Activated T-helper 1 cell treated with anti-CD3 and anti-CD28 coated beads, Interleukin-12 subunit alpha, Interleukin-12 subunit beta, Interleukin-2, Interleukin-4 antibody, amounts not matched to agents 30 ng/mL and 10 ng/mL and 1 ng/mL, durations not matched to agents 14 hours and 24 hours and 36 hours (primary cell): ENCODE measurements at places on chromosomes 5 and 9. TPM values are rescaled to one million over a fixed set of nuclear protein-coding genes. Genes with fewer than 3 reads are reported as not detected.

Gene FGF1
- 0.08 TPM in 1 of 2 replicates, not detected in the other for total RNA-seq

DNA sequence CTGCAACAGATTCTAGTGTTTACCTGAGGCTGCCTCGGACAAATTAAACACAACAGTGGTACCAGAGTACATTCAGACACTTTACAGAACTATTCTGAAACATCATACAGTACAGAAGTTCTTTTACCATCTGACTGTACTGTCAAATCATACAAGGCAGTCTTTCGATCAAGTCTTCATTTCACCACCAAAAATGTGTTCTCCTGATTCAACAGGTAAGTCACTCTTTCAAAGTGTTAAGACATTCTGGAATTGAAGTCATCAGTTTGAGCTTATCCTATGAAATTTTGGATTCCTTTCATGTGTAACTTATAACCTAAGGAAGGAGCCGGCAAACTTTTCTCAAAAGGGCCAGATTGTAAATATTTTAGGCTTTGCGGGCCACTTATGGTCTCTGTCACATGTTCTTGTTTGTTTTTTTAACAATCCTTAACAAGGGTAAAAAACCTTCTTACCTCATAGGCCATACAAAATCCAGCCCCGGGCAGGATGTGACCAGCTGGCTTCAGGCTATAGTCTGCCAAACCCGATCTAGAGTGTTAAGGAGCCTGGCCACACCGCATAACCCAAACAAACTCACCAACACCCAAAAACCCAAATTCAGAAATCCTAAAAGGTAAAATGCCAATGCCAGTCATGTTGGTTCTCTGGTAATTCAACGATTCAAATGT, 151.6 kb downstream of the DENND1A start:
- H3K27me3 ChIP-seq = peaks cover 3% of the 10 kb centered on the region
- no peaks in the 10 kb centered on the region for H3K4me1 ChIP-seq
- no peaks in the 10 kb centered on the region for H3K36me3 ChIP-seq
- H3K27ac ChIP-seq = no peak overlapping the region

DNA sequence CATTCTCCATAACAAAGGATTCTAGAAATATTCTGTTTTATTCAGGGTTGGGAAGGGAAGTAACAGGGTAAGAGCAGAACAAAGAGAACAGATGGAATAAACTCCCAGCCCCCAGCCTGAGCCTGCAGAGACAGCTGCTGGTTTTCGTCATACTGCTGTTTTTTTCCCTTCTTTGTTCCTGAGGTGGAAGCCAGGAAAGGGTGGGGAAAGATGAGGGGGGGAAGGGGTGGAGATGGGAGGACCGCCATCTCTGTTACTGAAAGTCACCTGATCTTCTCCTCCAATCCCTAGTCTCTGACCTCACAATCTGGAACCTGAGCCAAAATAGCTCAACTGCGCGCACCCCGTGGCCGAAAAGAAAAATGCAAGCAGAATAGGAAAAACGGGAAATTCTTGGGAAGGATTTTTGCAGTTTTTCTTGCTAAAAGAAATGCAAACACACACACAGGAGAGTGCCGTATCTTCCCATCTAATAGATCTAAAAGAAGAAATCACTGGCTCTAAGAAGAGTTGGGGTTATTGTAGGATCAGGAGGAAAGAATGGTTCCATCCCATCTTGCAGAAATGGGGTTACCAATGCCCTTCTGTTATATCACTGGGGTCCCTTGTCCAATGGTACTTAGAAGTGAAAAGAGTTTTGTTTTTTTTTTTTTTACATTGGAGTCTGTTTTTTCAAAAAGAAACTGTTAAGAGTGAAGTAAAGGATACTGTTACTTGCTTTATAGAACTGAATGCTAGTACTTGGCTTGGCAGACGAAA, 57.9 kb downstream of the DIAPH1 start:
- H3K36me3 ChIP-seq = peaks cover 38% of the 10 kb centered on the region
- peaks cover 37% of the 10 kb centered on the region for H3K4me1 ChIP-seq
- no peaks in the 10 kb centered on the region for H3K27me3 ChIP-seq

DNA sequence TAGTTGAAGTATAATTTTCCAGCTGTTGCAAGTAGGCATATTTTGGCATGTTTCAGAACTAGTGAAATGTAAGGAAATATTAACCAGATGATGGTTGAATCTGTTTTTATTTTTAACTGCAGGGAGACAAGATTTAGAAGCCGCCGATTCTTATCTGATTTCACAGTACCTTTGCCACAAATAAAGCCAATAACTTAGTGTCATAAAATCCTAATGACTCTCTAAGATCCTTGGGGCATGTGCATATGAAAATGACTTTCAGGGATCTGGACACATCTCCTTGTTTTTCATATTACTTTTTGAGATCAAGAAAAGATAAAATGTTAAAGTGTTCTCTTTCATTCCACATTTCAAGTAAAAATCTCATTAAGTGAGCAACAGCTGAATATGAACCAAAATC, 125.8 kb upstream of the CNTLN start:
- no peak for DNase-seq
- no peak overlapping the region for H3K4me3 ChIP-seq
- no peak overlapping the region for H3K27ac ChIP-seq
- H3K36me3 ChIP-seq = no peaks in the 10 kb centered on the region
- H3K4me1 ChIP-seq = no peaks in the 10 kb centered on the region

DNA sequence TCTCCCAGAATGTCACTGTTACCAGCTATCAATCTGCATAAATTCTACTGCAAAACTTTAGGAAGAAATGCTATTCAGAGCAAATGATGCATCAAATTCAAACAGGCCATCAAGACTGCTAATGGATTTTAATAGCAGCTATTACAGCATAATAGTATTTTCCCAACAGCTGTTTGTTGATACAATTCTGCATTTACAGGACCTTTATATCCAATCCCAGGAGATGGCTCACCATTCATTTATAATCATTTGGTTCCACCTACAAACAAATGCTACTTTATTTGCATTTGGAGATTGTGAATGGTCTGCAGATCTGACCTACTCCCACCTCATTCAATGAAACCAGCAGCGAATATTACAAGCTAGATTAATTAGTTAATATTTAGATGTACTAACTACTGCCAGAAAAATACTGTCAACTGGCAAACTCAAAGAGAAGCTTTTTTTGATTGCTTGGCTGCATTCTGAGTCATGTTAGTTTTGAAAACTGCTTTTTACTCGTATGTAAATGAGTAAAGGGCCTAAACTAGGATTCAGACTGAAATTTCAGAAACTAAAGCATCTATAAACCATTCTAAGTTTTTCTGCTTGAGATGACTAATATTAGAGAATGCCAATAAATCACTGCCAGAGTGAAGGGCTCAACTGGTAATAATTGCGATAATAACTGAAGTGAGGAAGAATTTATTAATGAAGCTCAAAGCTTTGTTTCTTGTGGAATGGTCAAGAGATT, 7.1 kb upstream of the PCA3 start:
- no peaks in the 10 kb centered on the region for H3K36me3 ChIP-seq
- no peak overlapping the region for H3K4me3 ChIP-seq
- H3K27ac ChIP-seq = no peak overlapping the region

DNA sequence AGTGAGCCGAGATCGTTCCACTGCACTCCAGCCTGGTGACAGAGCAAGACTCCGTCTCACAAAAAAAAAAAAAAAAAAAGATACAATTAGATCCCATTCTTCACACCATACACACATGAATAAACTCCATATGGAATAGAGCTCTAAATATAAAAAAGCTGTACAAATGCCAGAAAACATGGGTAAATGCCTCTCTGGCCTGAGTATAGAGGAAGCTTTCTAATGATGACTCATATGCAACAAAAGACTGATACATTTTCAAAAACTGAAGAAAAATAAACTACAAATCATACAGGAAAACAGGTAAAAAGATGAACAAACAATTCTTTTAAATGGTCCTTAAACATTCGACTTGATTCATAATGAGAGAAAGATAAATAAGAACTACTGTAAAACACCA, 8.6 kb downstream of the ZFP62 start:
- no peak overlapping the region for H3K4me3 ChIP-seq
- no peak overlapping the region for H3K27ac ChIP-seq
- no peaks in the 10 kb centered on the region for H3K4me1 ChIP-seq
- peaks cover 81% of the 10 kb centered on the region for H3K36me3 ChIP-seq
- no peaks in the 10 kb centered on the region for H3K27me3 ChIP-seq

- H3K4me1 ChIP-seq = no peaks in the 10 kb centered on the region
- DNase-seq = no peak
- peaks cover 1% of the 10 kb centered on the region for H3K36me3 ChIP-seq
- H3K4me3 ChIP-seq = no peak overlapping the region
- H3K27me3 ChIP-seq = no peaks in the 10 kb centered on the region
- no peak overlapping the region for H3K27ac ChIP-seq
Measured at GRCh38 chr5:54251981-54252380, 58.4 kb downstream of the ARL15 start.

GRCh38 chr5:133344266-133344665, 268.1 kb downstream of the FSTL4 start:
- no peak overlapping the region for H3K27ac ChIP-seq
- peaks cover 4% of the 10 kb centered on the region for H3K27me3 ChIP-seq
- no peak for DNase-seq
- no peak overlapping the region for H3K4me3 ChIP-seq

DNA sequence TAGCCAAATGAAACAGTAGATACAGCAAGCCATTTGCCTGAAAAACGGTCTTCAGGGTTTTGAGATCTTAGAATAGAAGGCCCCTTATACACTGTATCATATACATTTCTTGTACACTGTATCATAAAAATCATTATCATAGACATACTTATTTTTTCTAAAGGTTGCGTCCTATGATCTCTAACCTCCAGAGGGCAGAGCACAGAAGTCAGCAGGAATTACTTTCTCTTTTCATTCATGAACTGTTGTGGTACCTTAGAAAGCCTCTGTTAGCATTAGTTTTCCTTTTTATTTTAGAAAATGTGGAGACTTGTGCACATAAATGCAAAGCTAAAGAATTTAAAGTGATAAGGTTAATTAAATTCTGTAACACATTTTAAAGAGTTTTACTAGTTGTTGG, 115.4 kb downstream of the OXCT1 start:
- no peak overlapping the region for H3K27ac ChIP-seq
- H3K4me1 ChIP-seq = peaks cover 22% of the 10 kb centered on the region
- no peak overlapping the region for H3K4me3 ChIP-seq
